ENCODE measurements at places on chromosomes 2 and 18.

- DNase-seq: no peak
Measured at GRCh38 chr18:36410346-36410745, 112.8 kb downstream of the FHOD3 start.

GRCh38 chr2:133421516-133422324 is 146.5 kb downstream of the NCKAP5 start:
- no peak for DNase-seq

DNA sequence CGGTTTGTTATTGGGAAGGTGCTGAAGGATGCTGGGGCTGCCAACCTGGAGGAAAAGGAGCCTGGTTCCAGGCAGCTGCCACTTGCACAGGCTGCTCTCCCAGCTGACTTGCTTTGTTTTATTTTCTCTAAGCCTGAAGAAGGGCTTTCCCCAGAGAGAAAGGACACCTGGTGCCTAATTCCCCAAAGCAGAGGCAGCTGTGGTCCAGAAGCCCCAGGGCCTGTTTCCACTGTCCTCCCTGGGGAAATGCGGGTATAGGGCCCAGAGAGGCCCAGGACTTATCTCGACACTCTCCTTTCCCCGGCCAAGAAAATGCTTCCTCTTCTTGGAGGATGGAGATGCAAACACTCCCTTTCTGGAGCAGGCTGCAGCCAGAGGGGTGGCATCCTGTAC is 30.1 kb downstream of the INO80C start:
- no peak for DNase-seq

DNA sequence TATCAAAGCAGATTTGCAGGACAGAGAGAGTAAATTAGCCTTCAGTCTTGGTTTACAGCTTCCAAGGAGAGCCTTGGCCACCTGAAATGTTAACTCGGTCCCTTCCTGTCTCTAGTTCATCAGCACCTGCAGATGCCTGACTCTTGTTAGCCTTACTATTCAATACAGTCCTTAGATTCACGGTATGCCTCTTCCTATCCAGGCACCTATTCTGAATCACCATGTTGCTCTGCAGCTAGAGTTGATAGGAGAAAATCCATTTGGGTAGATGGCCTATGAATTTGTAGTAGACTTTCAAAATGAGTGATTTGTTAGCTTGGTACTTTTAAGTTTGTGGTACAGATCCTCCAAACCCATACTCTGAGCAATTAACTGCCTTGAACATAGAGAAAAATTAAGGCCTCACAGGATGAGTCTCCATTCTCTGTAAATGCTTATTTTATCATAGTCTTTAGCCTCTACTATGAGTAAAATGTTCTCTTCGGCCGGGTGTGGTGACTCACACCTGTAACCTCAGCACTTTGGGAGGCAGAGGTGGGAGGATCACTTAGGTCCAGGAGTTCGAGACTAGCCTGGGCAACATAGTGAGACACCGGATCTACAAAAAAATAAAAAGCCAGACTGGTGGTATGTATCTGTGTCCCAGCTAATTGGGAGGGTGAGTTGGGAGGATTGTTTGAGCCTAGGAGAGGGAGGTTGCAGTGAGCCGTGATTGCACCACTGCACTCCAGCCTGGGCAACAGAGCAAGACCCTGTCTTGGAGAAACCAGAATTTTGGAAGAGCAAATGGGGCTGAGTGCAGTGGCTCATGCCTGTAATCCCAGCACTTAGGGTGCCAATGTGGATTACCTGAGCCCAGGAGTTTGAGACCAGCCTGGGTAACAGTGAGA is 32.9 kb downstream of the PTCD3 start:
- no peak for DNase-seq

DNA sequence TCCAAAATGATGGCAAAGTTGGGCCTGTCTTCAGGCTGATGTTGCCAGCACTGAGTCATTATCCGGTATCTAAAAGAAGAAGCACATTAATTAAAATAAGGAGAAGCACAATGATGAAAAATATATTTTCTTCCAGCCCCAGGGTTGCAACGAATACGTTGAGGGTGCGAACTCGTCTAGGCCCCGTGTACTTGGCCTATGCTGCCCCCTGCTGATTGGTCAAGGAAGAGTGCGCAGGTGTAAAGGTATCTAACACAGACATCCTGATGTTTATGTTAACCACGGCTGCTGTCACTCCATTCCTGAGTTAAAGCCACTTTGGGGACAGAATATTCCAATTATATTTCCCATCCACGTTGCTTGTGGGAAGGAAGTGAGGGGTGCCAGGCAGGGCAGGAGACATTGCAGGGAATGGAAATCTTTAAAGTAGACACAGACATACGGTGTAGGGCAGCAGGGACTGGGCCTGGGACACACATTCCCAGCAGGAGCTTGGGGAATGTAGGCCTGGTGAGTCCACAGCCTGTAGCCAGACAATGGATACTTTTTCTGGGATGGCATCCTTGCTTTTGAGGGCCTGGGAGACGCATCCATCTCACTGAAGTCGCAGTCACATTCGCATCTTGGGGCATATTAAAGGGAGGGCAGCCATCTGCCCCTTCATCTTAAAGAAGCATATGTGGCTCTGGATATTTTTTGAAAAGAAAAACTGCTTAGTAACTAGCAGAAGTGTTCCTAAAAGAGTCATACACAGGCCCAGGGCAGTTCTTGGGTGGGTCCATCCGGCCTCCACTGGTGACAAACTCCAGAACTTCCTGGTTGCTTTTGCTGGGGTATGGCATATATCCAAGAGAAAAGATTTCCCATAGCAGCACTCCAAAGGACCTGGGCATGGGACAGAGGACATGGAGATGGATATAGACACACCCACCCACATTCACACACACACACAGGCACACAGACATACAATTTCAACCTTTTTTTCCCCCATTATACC is 81.9 kb downstream of the CLIP4 start:
- DNase-seq: peak; percentile 59

GRCh38 chr2:20961858-20962257 is 82.0 kb downstream of the APOB start:
- no peak for DNase-seq

- no peak for DNase-seq
Measured at GRCh38 chr18:2572892-2573291, 1.5 kb downstream of the NDC80 start.

- no peak for DNase-seq
Measured at GRCh38 chr2:239889641-239890121, 135.5 kb downstream of the NDUFA10 start.

- no peak for DNase-seq
Measured at GRCh38 chr2:198517976-198518375, 713.6 kb downstream of the PLCL1 start.

DNA sequence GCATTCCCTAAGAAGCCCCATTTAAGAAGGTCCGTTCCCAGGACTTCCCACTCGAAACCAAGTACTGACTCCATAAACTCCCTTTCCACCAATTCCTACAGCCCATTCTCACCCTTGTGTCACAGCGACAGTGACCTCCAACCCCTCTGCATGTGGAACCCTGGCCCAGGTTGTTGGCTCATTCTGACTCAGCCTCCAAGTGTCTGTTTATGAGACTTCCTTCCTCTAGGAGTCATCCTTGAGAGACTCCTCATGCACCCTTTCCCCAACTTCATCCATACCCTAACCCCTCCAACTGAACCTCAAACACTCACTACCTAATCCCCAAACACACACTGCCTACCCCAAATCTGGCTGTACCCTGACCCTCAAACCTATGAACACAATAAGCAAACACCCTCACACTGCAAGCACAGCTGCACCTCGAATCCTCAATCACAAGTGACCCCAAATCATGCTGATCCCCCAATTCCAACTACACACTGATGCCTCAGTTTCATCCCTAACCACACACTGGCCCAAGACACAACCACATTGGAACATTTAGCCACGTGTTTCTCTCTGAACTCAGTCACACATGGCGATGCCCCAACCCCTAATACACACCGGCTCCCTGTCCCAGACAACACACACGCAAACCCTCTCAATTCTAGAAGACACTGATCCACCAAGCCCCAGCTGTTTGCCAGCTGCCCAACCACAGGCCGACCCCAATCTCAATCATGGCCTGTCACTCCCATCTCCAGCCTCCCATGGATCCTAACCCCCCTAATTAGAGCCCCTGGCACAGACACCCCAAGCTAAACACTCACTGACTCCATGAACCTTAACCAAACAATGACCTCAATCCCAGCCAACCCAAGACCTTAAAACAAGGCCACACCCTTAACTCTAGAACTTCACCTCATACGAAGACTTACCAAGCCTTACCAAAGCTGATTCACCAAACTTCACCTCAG is 219.6 kb downstream of the CYP26B1 start:
- DNase-seq: no peak

DNA sequence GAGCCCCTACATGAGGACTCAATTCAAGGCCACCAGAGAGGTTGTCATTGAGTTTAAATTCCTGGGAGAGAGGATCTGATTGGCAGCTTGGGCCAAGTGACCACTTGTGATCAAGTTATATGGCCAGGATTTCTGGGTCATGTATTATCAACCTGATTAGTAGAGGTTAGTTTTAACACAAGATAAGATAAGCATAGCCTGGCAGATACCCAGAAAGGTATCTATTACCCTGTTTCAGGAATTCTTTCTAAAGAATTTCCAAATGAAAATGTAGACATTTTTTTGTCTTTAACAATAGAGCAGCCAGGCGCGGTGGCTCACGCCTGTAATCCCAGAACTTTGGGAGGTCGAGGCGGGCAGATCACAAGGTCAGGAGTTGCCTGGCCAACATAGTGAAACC is 50.5 kb downstream of the BABAM2 start:
- DNase-seq: no peak

DNA sequence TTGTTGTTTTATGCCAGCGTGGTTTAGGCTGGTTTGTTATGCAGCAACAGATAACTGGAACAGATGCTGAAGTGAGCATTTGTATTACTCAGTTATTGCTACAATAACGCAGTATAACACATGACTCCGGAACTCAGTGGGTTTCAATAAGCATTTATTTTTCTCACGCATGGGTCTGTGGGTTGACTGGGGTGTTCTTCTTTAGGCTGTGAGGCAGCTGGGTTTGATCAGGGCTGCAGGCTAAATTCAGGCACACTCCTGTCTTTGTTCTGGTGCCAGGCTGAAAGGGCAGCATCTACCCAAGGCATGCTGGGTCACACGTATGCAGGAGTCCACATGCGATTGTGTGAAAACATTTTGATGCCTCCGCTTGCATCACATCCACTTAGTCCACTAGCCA is 3.8 kb upstream of the SLC1A4 start:
- no peak for DNase-seq

DNA sequence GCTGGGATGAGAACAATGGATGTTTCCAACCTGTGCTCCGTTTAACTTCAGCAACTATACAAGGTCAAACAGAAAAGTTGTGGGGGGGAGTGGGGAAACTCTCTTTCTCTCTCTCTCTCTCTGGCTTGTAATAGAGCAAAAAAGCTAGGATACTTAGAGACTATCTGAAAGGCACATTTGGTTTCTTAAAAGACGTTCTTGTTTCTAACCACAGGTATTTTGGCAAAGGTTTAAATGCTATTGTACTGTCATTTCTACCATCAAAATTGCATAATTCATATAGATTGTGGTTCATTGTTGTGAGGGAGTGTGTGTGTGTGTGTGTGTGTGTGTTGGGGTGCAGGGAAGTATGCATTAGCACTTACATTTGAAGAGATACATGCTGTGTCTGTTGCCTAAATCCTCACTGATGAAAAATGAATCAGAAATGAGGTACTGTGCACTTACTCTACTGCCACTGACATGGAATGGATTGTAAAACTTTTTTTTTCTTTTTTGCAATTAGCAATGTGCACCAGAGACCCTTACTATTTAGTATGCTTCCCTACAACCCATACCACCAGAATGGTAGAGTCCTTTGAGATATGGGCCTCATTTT is 841.0 kb upstream of the PIK3C3 start:
- no peak for DNase-seq

GRCh38 chr18:73879766-73880165 is 267.9 kb downstream of the FBXO15 start:
- no peak for DNase-seq

GRCh38 chr2:201643216-201643890 is at the start of gene TMEM237:
Gene TMEM237, minus strand, starts transcription at chr2:201643503. Its CDS starts 103 bp downstream, at chr2:201643400.
- DNase-seq: peak; percentile 18

GRCh38 chr18:8797206-8797605 is 91.8 kb downstream of the MTCL1 start:
- DNase-seq: no peak

GRCh38 chr2:182463760-182464159 is 36.9 kb upstream of the PDE1A start:
- DNase-seq: no peak

DNA sequence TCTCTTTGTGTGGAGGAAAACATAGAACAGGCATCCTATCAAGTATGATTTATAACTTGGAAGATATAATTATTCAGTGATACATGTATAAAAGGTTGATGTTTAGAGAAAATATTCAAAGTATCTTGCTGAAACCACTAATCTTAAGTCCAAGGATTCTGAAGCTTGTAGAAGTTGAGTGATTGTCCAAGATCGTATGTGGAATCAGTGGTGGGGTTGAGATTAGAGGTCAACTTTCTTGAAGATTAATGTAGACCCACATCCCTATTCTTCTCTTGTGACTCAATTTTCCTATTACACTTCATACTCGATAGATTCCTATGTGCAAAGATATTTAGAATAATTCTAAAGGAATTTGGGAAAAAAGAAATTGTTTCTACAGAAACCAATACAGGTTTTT is 1565.9 kb upstream of the ACVR2A start:
- no peak for DNase-seq

- DNase-seq: no peak
Measured at GRCh38 chr2:176175709-176176607, 12.5 kb upstream of the HOXD1 start.

- DNase-seq: no peak
Measured at GRCh38 chr2:187174582-187174981, 273.5 kb downstream of the CALCRL start.

DNA sequence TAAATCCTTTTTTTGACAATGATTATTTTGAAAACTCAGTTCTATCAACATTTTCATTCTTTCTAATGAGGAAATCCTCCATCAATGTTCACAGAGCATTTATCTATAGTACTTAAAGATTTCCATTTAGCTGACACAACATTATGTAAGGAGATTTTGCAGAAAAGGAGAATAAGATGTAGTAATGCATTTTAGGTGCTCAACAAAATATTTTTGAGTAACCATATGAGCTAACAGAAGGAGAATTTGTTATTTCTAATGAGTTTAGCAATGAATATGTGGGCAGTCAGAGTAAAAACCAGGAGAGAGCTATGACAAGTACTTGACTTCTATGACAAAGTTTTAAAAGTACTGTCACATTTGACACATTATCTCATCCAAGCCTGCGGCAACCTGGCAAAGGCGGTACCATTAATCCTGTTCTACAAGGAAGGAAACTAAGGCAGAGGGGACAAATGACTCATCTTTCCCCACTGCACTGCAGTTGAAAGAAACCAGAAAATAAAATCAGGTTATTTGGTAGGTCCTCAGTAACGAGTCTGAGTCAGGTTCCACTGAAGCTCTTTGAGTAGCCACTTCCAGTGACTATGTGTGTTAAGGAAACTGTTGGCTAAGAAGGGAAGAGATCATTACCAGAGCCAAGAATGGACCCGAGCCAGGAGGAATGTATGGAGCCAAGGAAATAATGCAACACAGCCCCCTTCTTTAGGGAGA is 134.1 kb upstream of the ITGB6 start:
- peak; percentile 15 for DNase-seq

GRCh38 chr2:230956827-230957755 is 32.0 kb upstream of the GPR55 start:
- peak; percentile 26 for DNase-seq

All from activated T-helper 9 cell treated with anti-CD3 and anti-CD28 coated beads, Interleukin-2, amount 50 U/mL, for 16 hours (primary cell).